ENCODE measurements at places on chromosomes 11 and 22.

- DNase-seq, result no peak
Observed at GRCh38 chr11:124754309-124754708, 2.3 kb upstream of the VSIG2 start.

DNA sequence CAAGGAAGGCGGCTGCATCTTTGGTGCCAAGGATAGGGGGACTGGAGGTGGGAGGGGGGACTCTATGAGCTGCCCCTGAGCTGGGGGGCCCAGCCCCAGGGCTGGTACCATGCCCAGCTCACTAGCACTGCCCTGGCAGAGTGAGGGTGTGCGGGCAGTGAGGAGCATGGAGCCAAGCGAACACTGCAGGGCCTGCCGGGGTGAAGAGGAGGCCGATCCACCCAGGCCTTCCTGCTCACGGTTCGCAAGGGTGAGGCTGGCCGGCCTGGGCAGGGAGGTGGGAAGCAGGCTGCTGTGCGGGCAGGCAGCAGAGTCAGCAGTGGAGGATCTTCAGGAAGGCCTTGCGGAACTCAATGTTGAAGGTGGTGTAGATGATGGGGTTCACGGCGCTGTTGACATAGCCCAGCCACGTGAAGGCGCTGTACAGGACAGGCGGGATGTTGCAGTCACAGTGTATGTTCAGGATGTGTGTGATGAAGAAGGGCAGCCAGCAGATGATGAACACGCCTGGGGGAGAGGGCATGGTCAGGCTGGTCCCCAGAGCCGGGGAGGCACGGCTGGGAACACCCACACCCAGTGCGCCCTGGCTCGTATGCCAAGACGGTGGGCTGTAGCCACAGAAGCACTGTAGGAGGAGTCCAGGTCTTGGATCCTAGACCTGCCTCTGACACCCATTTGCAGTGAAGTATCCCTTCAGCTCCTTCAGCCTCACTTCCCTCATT is 23.0 kb downstream of the ANKK1 start:
- DNase-seq, result no peak

DNA sequence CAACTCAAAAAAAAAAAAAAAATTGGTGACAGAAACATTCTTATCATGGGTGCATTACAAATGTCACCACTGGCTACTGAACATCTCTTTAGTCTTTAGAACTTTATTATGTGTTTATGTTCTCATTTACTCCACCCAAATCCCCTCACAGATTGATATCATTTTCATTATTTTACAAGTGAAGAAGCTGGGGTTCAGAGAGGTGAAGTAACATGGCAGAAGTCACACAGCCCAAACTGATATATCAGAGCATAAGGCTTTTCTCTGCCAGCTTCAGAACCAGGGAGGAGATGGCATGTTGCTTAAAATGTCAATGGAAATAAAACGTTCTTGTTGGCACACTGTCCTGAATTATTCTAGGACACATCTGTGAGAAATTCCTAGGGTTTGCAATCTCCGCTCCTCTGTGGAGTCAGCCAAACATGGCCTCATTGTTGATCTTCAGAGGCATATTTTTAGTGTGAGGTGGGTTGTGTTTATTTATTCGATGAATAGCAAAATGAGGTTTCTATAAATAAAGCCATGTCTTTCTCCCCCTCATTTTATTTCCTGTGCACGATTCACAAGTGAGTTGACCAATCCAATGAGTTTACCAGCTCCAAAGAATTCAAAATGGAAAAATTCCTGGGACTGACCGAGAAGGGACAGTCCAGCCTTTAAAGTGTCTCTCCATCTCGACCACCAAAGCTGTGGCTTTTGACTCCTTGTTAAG is 72.9 kb upstream of the ANO1 start:
- DNase-seq, result no peak

GRCh38 chr11:61129639-61130523 is 27.6 kb downstream of the CD5 start:
- DNase-seq, result peak; percentile 88

DNA sequence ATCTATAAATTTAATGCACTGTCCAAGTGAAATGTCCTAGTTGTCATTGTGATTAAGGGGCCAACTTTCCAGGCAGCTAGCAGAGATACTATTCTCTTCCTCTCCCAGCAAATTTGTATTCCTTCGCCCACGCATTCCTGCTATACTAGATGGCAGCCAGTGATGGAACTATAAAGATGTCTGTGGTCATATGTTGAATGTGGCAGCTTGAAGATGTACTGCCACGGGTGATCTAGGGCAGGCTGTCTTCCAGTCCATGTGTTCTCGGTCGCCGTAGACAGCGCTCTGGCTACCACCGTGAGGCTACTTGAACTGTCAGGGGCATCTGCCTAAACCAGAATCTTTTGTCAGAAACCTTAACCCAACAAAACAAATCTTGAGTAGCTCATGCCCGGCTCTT is 8.3 kb upstream of the SIDT2 start:
- DNase-seq, result no peak

DNA sequence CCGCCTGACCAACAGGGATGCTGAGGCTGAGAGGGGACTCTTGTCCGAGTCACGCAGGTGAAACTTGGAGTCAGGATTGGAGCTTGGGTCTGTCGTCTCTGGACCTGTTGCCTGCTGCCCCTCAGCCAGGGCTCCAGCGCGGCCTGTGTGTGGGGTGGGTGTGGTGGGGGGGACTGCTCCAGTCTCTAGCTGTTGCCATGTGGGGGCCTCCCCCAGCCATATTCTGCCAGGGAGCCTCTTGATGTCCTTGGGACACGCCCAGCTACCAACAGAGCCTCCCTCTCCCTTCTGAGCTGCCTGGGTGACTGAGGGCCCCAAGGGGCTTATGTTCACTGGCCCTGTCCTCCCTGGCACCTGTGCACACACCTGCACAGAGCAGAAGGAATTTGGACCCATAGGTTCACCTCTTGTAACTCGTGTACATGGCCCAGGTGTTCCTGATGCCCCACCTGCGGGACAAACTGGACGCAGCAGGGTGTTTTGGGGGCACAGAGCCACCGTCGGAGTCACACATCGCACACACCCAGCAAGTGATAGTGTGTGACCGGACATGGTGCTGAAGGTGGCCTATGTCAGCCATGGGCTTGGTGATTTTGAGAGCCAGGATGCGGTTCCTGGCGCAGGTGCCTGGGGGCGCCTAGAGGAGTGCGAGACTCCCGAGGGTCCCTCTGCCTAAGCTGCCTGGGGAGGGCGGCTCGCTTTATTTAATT is 252.3 kb downstream of the TBC1D22A start:
- DNase-seq, result no peak

DNA sequence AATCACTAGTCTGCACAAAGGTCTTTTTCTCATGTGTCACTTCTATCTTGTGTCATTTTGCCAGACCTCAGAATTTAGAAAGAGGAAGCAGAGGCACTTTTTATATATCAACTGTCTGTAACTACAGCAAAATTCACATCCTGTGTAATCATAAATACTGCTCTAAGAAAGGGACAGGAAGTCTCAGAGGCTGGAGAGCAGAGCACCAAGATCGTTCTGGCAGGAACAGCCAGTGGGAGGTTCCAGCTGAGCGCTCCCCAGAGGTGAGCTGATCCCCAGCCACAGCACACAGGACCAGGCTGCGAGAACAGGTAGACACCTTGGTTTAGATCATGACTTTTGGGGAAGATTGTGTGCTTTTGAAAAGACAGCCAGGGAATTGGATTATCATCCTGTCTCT is at the start of gene MS4A7:
Gene MS4A7 (plus strand): TSS at position 179 of the 400 bp plus-strand sequence. CDS start 4,610 bp downstream, outside the sequence.
- DNase-seq, result no peak

GRCh38 chr22:41664490-41664889 is 24.2 kb downstream of the SNU13 start:
- no peak for DNase-seq

GRCh38 chr11:65305501-65306268 is 9.0 kb upstream of the CDC42EP2 start:
- DNase-seq, result no peak

GRCh38 chr22:38467904-38468442 is at the start of gene KDELR3:
TSS of gene KDELR3 (plus strand) at chr22:38468096. CDS start at chr22:38468234, 138 bp downstream.
- no peak for DNase-seq

DNA sequence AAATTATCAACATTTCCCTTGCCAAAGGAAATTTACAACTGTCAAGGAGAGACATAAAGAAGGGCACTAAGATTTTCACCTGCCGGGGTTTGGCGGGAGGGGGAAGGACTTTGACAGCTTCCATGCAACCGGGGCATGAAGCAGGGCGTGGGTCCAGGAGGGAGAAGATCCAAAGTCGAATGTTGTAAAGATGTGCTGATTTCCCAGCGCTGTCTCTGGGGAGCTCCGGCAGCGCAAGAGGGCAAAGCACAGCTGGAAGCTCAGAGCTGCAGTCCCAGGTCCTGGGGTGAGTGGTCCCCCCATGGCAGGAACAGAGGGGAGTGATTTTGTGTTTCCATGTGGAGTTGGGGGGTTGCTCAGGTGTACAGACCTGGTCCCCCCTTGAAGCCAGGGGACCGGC is at the start of gene MS4A10:
Gene MS4A10 (plus strand): TSS at position 198 of the 400 bp plus-strand sequence. CDS start 5,003 bp downstream, outside the sequence.
- no peak for DNase-seq

- DNase-seq, result no peak
Observed at GRCh38 chr11:47399860-47400767, 8.3 kb upstream of the SLC39A13 start.

GRCh38 chr22:45848904-45849303 is 128.1 kb downstream of the WNT7B start:
- DNase-seq, result no peak

GRCh38 chr11:29985248-29985647 is 31.6 kb downstream of the KCNA4 start:
- no peak for DNase-seq

DNA sequence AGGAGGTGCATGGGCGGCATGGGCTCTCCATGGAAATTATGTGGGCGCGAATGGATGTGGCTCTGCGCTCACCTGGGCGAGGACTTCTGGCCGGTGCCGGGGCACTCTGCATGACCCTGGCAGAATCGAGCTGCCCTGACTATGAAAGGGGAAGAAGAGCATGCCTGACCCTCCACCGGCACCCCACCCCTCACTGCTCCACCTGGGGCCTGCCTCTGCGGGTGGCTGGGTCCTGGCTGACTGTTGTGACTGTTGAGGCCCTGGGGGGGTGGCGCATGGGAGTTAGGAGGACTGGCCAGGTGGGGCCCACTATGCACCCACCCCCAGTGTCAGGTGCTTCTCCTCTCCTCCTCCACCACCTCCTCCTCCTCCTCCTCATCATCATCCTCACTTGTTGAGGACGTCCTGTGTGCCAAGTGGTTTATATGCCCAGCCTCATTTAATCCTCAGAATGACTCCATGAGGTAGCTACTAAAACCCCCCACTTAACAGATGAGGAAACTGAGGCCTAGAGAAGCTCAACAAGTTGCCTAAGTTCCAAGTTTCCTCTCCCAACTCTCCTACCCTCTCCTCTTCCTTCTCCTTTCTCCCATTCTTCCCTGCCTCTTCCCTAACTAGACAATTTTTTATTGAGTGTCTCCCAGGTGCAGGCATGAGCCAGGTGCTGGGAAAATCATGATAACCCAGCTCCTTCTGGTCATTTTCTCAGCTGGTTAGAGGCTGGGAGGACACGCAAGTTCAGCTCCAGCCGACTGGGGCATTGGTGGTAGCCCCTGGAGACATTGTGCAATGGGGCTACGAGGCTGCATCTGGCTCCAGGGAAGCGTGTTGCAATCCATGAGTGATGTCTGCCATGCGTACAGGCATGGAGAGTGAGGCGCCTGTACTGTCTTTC is 2.3 kb downstream of the MYEOV start:
- DNase-seq, result no peak

DNA sequence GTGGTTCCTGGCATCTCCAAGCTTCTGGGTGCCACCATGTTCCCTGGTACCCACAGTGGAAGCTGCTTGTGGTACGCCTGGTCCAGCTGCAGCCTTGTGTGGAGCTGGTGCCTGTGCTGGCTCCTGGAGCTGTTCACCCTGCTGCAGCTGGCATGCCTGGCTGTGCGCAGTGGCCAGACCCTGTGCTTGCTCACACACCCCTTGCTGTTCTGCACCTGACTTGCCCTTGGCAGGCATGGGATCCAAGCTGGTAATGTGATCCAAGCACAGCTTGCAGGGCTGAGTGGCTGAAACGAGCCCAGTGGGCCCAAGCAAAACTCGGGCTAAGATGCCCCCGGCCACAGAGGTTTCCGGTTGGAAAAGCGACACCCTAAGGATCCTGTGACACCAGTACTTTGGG is 104.7 kb upstream of the CLMP start:
- no peak for DNase-seq

DNA sequence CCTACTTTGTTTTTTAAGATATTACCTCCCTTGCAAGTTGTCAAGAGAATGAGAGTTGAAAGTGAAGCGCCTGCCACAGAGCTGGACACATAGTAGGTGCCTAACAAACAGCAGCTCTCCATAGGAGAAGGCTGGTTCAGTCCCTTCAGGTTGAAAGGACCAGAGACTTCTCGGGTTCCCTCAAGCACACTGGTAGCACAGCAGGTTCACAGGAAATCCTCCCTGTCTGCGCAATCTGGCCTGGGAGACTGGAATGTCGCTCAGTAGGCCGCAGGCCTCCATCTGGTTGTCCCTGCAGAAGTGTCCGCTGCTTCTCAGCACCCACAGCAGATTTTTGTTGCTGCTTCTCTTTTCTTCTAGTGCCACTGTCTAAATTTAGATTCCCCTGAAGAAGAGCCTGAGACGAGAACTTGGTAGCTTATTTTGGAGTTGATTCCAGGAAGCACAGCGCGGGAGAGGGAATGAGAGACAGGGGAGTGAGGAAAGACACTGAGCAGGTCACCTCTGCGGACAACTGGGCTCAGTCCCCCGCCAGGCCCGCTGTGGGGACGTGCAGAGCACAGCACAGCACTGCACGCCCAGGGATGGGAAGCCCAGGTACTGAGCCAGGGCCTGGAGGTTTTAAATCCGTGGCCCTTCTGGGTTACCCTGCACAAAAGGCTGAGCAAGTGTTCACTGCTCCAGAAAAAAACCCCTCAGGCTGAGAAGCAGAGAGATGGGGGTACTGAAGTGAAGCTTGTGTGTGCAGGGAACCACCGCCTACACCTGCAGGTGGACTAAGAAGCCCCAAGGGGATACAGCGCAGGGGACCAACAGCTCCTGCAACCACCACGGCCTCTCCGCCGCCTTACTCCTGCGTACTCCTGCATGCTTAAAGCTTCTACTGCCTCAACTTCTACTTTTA is 31.6 kb downstream of the RBX1 start:
- no peak for DNase-seq

DNA sequence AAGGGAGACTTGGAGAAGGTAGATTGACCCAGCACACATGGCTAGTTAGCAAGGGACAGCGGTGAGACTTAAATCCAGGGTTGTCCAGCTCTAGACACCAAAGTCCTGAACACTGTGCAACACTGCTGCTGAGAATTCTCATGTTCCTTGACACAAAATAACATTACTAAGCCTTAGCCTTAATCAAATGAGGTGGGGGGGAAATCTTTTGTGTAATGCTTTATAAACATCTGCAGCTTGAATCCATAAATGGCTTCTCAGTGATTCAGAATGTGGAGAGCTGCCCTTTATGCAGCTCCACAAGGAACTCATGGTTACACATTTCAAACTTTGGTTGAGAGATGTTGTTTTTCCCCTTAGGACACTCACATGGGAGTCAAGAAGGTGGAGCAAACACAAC is 80.0 kb downstream of the CD44 start:
- no peak for DNase-seq
